Fibroblast of skin of left biceps (primary cell): ENCODE measurements at places on chromosomes 6 and 20.
A peak's percentile ranks its signal among the peaks of the same experiment; 100 is the strongest.

DNA sequence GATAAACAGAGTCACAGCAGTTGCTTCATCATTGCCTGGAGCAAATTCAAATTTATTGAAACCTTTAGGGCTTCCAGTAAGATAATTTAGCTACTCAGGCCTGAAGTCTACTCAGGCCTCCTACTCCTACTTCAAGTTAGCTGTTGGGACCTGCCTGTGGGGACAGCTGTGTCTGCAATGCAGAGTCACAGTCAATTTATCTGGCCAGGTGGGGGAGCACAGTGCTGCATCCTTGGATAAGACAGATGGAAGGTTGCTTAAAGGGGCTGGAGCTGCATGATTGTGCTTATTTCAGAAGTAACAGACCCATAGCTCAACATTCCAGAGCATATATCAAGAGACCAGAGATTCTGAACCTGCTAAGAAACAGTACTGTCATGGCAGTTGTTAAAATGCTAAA lies 932.1 kb downstream of the QKI start:
- DNase-seq, result no peak

- DNase-seq, result no peak
Measured at GRCh38 chr6:16511723-16512489, 249.4 kb downstream of the ATXN1 start.

- peak; percentile 23 for DNase-seq
Measured at GRCh38 chr6:12656906-12657305, 59.7 kb upstream of the PHACTR1 start.

GRCh38 chr6:125868252-125868651 lies 77.5 kb downstream of the NCOA7 start:
- no peak for DNase-seq

GRCh38 chr6:93036835-93037234 lies 382.5 kb downstream of the EPHA7 start:
- no peak for DNase-seq

GRCh38 chr6:169527306-169527705 lies 174.5 kb downstream of the WDR27 start:
- peak; percentile 53 for DNase-seq

DNA sequence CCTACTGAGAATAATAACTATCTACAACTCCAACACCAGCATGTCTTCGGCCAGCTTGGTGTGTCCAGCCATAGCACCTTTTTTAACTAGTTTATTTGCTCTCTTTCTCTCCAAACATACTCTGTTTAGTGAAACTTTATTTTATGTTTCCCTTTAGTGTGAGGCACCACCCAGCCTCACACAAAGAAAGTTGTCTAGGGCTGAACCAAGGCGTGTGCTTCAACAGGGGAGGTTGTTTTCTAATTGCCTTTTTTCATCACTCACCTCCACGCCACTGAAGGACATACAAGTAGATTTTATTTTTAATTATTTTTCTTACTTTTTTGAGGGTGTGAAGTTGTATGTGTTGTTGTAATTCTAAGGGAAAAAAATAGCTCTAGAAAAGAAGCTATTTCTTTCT lies 125.6 kb upstream of the MARCKS start:
- no peak for DNase-seq

- DNase-seq, result no peak
Measured at GRCh38 chr6:4636191-4636880, 139.9 kb upstream of the CDYL start.

DNA sequence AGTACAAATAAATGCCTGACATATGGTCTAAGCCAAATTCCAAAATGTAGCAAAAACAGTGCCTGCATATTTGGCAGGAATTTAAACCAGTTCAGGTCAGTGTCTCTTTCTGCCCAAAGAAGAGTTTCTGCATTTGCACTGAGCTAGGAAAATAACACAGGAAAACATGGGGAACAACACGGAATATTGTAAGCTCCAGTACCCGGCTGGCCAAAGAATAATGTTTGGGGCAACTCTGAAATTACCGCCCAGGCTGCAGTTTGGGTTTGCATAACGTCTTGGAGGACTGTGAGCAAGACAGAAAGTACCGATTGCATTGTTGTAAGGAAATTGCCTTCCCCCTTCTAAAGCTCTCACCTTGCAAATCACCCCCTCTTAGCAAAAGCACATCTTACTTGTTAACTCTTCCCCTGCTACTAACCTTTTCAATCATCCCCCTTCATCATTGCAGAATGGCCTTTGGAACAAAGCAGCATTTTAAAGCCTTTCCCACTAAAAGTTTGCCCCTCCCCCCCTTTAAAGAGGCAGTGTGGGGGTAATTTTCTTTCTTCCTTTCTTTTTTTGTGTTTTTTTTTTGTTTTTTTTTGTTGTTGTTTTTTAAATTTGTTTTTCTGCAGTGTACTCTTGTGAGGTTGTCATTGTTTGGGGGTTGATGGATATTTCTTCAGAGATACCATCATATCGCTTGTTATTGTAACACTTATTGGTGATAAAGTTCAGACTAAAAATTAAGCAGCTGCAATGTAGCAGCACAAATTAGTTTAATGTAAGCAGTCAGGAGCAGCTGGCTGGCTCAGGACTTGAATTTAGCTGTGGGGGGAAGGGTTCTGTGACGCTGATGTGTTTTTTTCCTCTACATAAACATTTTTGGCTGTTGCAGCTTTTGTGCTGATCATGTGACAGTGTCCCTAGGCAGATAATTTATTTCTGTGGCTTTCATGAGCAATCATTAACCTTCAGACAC lies 100.0 kb upstream of the CITED2 start:
- no peak for DNase-seq

DNA sequence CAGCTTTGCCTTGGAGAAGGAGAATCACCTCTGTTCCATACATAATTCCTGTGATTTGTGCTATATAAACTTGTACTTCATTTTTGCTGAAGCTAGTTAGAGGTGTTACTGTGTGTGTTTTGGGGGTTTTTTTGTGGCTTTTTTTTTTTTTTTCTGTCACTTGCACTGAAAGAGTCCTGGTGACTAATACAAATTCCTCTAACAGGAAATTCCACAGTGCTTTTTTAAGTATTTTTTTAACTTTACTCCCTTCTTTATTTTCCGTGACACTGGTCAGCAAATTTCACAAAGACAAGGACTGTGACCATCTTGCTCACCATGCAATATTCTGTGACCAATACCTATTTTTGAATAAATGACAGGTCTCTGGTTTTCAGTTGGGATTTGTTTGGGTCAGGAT lies 110.5 kb downstream of the ISM1 start:
- DNase-seq, result no peak

GRCh38 chr6:150978624-150979023 lies 113.1 kb downstream of the MTHFD1L start:
- no peak for DNase-seq

DNA sequence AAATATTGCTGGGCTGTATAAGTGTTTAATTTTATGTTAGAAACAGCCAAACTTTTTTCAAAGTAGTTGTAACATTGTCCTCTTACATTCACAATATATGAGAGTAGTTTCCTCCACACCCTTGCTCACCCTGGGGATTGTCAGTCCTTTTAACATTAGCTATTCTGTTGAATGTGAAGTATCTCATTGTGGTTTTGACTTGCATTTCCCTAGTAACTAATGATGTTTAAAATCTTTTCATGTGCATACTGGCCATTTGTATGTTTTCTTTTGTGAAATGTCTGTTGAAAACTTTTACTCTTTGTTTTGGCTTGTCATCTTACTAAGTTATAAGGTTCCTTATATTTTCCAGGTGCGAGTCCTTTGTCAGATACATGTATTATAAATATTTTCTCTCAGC lies 32.9 kb downstream of the TRIM38 start:
- DNase-seq, result no peak

DNA sequence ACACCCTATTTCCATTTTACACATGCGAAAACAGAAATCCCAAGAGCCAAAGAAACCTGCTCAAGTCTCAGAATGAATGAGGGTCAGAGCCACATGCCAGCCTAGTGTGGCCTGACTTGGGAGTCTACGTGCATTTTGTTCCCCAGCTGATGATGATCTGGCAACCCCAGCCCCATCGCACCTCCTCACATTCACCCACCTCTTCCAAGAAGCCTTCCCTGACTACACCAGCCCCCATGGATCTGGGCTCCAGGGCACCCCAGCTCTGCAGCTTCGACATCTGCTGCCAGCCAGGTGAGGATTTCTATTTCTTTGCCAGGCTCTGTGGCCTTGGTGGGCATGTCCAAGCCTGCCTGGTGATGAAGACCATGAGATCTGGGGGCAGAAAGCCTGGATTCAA lies 41.0 kb downstream of the ANGPT4 start:
- DNase-seq, result no peak

DNA sequence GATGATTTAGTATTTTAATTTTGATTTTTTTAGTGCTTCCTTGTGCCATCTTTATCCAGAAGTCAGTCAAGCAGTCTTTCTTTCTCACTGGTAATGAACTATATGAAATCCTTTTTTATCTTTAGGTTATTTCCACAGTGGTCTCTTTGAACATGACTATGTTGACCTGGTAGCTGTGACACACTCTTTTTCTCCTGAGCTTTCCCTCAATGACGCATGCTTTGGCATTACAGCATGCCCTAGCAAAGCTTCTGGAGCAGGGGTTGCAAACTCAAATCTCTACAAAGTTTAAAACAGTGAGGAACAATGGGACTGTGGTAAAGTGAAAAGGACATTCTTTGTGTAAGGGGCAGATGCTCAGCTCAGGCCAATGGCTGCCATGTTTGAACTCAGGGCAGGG lies 4.5 kb upstream of the PLAGL1 start:
- DNase-seq, result no peak

DNA sequence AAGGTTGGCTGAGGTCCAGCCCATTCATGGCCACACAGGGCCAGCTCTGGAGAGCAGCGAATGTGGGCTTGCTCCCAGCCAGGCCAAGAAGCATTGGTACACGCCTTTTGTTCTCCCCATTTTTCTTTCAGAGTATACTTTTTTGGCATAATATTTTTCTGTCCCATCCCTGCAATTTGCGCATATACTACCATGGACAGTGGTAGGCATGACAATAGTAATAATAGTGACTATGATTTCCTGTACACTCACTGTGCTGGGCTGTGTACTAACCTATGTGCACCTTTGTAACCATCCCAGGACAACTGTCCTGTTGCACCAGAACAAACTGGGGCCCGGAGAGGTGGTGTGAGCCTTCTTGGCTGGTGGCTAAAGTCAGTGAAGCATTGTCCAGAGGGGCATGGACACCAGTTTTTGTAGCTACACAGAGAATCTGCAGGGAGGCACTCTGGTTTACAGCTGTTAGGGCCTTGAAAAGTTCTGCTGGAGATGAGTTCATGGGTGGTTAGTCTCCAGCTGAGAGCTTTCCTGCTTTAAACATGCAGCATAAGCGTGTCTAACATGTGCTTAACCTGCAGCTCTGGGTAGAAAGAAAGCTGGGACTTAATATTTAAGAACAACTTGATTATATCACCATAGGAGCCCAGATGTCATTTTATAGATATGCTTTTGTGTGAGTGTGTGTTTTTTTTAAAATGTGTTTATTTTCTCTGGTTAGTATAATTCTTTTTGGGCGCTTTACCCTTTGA lies 38.2 kb downstream of the DTD1 start:
- DNase-seq, result no peak

DNA sequence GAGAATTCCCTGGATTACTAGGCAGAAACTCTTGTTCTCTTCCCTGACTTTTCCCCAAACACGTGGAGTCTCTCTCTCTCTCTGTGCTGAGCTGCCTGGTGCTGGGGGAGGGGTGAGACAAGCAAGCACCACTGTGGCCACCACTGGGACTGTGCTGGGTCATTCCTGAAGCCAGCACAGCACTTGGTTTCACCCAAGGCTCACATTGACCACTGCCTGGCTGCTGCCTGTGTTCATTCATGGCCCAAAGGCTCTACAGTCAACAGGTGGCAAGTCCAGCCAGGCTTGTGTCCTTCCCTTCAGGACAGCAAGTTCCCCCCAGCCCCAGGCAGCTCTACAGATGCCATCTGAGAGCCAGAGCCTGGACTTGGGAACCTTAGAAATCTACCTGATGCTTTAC lies 92.2 kb downstream of the CTNNBL1 start:
- no peak for DNase-seq

GRCh38 chr6:43413002-43413401 lies 14.3 kb upstream of the ABCC10 start:
- no peak for DNase-seq

GRCh38 chr6:7960141-7960540 lies 49.6 kb upstream of the TXNDC5 start:
- no peak for DNase-seq
